GM04503 (cell line): ENCODE measurements at places on chromosomes 1 and 21.

- DNase-seq, result no peak
Measured at GRCh38 chr1:7258589-7259135, 473.4 kb downstream of the CAMTA1 start.

DNA sequence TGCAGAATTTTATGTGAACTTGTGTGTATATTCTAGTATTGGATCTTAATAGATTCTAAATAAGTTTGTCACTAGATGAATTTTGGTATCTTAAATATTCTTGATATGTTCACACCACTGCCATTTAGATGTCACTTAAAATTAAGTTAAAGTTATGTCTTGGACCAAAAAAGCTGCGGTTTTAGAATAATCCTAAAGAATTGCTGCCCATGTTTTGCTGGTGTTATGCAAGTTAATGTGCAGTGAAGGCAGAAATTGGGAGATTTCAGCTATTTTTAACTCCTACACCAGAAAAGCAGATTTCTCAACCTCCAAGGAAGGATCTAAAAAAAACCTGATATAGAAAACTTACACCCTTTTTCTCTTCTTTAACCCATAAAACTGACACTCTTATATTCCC lies 757 bp downstream of the ACADM start:
- DNase-seq, result no peak

DNA sequence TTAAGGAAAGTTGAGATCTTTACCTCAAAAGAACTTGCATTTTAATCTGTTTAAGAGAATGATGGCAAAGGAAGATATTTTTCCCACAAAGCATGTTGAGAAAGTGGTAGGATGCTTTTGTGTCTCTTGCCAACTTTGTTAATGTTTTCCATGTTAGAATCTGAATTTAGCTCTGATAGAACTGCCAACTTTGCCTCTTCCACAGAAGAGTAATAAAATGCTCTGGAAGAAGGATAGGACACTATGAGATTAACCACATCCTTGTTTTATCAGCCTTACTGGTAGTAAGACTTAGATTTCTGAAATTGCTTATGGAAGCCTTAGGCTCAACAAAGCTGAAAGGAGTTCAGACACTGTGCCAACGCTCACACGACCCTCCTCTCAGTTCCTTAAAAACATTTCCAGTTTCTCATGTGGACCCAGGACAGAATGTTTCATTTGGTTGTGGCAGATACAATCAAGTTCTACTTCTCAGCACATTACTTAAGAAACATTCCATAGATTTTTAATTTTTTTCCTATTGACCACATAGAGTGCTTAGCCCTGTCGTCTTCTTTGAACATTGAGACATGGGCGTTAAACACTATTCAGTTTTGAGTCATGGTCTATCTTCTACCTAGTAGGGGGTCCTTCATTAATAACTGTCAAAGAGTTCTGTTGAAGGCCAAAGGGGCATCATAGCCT lies 59.0 kb downstream of the MTR start:
- peak; percentile 73 for DNase-seq

DNA sequence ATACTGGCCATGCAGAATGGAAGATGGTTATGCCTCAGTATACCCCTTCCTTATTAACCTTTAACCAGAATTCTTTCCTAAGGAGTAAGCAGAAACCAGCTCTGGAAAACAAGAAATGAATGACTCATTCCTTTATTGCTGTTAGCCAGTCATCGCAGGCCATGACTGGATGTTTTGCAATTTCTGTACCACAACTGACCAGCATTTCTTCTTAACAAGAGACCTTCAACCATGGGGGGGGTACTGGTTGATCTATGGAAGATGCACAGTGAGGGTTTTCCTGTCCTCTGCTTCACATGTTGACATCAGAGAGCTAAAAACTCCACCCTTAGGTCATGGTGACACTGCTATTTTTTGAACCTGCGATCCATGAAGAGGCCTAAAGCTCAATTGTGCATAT lies 28.0 kb upstream of the RNF2 start:
- DNase-seq, result peak; percentile 74

- peak; percentile 10 for DNase-seq
Measured at GRCh38 chr1:226061841-226062557, 517 bp upstream of the H3-3A start.

GRCh38 chr1:152048416-152049009 lies 11.7 kb upstream of the S100A11 start:
- no peak for DNase-seq
